ENCODE measurements at places on chromosomes 6 and 20. TPM values are rescaled to one million over a fixed set of nuclear protein-coding genes. Genes with fewer than 3 reads are reported as not detected.

GRCh38 chr20:57686931-57687652 lies 22.7 kb downstream of the PMEPA1 start:
- DNase-seq, result no peak

GRCh38 chr6:166687879-166688205 lies 60.8 kb upstream of the RPS6KA2 start:
- DNase-seq, result no peak

DNA sequence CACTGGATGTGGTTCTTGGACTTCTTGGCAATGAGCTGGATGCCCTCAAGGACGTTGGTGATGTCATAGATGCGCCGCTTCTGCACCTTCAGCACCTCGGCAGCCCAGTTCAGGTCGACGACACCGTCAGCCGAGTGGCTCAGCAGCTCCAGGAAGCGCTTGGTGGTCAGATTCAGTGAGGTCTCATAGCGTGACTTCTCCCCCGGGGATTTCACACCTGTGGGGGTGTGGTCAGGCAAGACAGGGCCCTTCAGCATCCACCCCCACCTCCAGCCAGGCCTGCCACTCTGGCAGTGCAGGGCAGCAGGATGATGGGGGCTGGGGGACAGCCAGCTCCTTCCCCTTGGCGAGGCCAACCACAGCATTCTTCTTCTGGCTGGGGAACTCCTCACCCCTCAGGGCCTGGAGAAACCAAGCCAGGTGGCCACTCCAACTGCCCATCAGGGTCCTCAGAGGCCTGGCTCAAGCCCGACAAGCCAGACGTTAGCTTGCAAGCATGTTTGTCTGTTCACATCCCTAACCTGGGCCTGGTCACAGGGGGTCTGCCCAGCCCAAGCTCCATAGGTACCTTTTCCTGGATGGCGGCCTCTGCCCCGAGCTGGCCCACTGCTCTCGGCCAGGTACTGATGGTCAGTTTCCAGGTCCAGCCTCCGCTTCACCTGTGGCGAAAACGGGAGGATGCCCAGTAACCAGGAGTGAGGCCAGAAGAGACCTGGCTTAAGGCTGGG lies 5.7 kb upstream of the NECAB3 start:
- no peak for DNase-seq

Gene MCCD1
- total RNA-seq, result not detected

Gene CALHM6
- total RNA-seq, result not detected

- DNase-seq, result no peak
These were observed 191.7 kb downstream of the FOXC1 start for GRCh38 chr6:1801401-1801800.

Gene PRR18
- not detected for total RNA-seq

- no peak for DNase-seq
These were observed 30.6 kb upstream of the LY86 start for GRCh38 chr6:6557886-6558285.

- no peak for DNase-seq
These were observed 23.2 kb upstream of the UNC93A start for GRCh38 chr6:167267921-167268401.

DNA sequence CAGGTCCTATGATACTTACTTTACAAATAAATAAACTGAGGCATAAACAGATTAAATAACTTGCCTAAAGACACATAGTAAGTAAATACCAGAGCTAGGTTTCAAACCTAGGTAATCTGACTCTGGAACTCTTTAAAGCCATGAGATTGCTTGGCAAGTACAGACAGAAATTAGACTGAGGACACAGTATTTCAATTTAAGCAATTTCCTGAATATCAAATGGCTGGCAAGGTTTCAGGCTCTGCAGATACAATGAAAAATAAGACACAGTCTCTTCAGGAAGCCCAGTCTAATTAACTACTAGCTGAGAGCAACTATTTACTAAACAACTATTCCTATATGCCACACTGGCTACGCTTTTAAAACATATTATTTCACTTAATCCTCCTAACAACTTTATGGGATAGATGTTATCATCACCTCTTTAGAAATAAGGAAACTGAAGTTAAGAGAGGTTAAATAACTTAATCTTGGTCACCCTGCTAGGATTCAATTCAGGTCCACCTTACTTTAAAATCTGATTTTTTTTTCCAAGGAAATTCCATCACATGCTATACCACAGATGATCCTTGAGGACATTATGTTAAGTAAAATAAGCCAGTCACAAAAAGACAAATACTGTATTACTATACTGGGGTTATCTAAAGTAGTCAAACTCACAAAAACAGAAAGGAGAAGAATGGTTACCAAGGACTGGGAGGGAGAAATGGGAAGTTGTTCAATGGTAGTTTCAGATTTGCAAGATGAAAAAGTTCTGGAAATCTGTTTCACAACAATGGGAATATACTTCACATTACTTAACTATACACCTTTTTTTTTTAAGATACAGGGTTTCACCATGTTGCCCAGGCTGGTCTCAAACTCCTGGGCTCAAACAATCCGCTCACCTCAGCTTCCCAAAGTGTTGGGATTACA lies 4.1 kb downstream of the TRPC4AP start:
- no peak for DNase-seq

GRCh38 chr6:20158676-20159075 lies 53.6 kb downstream of the MBOAT1 start:
- no peak for DNase-seq

DNA sequence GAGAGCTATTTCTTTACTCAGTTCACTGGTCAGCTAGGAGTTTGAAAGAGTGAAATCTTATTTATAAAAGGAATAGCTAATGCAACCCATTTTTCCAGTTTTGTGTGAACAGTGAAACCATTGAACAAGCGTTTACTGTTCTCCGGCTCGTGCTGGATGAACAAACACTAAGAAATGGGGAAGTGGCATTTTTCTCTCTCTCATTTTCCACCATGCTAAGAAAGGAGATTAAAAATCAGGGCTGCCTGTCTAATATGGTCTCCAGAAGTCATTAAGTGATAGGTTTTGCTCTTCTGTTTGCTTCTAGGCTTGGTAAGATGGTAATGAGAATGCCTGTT lies 774 bp upstream of the SFT2D1 start:
- no peak for DNase-seq

- DNase-seq, result no peak
These were observed 211.4 kb upstream of the ECI2 start for GRCh38 chr6:4346659-4347333.

Gene TSPYL4
- 18.0 TPM for total RNA-seq

- no peak for DNase-seq
These were observed 60.9 kb downstream of the FYN start for GRCh38 chr6:111812060-111813038.

GRCh38 chr6:38160831-38161230 lies 341.3 kb downstream of the ZFAND3 start:
- DNase-seq, result no peak

- DNase-seq, result no peak
These were observed 36.1 kb downstream of the SMPDL3A start for GRCh38 chr6:122825163-122825562.

GRCh38 chr6:134495890-134496248 lies 178.0 kb upstream of the SGK1 start:
- DNase-seq, result peak; percentile 21

- no peak for DNase-seq
These were observed 125.1 kb upstream of the LOC128125822 start for GRCh38 chr6:63447134-63447533.

DNA sequence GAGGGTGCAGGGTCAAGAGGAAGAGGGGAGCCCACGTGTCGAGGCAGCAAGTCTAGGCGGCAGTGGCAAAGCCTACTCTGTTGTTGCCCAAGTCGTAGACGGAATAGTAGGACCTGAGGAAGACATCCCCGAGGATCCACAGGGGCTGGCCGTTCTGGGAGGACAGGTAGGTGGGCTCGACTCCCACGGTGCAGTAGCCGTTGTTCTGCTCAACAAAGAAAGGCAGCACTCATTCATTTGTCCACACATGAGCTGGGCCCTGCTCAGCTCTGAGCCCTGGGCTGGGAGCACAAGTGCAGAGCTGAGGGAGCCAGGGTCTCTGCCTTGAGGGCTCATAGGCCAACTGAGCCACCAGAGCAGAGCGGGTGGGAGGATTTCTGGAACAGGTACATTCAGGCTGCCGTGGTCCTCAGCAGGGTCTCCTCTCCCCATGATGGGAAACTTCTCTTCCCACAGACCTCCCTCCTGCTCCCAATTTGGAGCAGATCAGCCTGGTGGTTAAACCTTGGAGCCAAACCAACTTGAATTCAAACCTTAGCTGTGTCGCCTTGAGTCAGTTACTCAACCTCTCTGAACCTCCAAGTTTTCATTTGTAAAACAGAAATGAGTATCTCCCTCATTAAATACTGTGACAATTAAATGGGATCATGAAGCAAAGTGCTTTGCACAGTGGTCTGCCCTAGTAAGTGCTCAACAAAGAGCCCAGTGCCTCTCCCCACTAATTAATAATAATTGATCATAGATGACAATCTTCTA lies 1.6 kb upstream of the TFEB start:
- DNase-seq, result no peak

Gene DACT2
- not detected for total RNA-seq

Gene RAET1G
- 1.3 TPM for total RNA-seq

DNA sequence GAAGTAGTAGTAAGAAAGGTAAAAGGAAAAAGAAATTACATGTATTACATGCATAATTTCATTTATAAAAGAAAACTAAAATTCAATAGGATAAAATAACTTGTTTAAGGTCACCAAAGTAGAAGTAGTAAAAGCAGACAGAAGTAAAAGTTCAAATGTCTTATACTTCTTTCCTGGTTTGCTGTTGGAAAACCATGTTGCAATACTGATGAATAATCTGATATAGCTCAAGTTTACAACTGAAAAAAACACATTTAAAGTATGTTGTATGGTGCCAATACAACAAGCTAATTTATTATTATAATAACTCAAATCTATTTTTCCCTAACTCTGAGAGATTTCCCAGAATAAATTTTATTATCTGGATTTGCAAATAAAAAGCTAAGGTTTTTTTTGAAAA lies 78.3 kb downstream of the PHIP start:
- DNase-seq, result peak; percentile 32

GRCh38 chr6:10441004-10441654 lies 26.3 kb upstream of the TFAP2A start:
- peak; percentile 84 for DNase-seq

Gene PHACTR1
- 0.43 TPM for total RNA-seq

DNA sequence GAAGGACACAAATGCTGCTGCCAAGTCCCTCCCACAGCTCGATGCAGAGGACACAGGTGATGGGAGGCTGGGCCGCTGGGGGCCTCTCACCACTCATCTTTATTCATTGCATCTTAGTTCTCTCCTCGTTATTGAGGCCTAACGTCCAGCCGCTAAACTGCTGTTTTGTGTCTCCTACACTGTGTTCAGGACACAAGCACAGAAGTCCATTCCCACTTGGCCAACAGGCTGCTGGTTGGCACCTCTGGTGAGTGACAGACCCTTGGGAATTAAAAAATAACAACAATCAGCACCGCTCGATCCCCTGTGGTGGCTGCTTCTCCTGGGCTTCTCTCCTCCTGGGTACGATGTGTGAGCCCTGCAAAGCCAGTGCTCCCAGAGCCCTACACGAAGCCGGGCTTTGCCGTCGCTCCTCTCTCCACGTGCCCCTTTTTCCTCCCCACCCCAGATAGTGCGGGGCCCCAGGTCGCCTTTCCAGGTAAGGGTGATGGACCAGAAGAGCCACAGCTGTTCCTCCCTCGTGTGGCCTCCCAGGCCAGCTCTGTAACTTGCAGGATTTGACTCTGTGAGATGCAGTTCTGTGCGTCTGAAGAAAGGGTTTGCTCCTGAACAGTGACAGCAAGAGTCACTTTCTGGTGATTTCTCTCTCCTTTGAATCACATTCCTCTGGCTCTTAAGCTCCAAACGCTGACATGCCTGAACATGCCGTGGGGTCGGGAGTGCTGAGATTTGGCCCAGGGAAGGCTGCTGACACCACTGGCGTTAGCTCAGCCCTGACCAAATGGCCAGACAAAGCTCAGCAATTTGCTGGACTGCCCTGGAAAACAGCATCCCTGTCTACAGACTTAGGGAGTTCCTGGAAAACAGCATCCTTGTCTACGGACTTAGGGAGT lies 59.3 kb downstream of the DLL1 start:
- no peak for DNase-seq

DNA sequence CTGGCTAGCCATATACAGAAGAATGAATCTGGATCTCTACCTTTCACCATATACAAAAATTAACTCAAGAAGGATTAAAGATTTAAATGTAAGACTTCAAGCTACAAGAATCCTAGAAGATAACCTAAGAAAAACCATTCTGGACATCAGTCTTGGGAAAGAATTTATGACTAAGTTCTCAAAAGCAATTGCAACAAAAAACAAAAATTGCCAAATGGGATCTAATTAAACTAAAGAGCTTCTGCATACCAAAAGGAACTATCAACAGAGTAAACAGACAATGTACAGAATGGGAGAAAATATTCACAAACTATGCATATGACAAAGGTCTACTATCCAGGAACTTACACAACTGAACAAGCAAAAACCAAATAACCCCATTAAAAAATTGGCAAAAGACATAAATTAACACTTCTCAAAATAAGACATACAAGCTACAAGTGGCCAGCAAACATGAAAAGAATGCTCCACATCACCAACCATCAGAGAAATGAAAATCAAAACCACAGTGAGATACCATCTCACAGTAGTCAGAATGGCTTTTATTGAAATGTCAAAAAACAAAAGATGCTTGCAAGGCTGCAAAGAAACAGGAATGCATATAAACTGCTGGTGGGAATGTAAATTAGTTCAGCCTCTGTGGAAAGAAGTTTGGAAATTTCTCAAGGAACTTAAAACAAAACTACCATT lies 66.8 kb upstream of the RSPO3 start:
- peak; percentile 86 for DNase-seq

Gene PSMB9
- 59.6 TPM for total RNA-seq

Gene TMC2
- total RNA-seq, result not detected

- DNase-seq, result no peak
These were observed 66.1 kb downstream of the FAM50B start for GRCh38 chr6:3915076-3915791.

Gene TXLNB
- 0.32 TPM for total RNA-seq

Gene MAP7
- 1.3 TPM for total RNA-seq

GRCh38 chr6:11878735-11879134 lies 100.1 kb upstream of the ADTRP start:
- DNase-seq, result no peak

Gene WFDC6
- total RNA-seq, result not detected

DNA sequence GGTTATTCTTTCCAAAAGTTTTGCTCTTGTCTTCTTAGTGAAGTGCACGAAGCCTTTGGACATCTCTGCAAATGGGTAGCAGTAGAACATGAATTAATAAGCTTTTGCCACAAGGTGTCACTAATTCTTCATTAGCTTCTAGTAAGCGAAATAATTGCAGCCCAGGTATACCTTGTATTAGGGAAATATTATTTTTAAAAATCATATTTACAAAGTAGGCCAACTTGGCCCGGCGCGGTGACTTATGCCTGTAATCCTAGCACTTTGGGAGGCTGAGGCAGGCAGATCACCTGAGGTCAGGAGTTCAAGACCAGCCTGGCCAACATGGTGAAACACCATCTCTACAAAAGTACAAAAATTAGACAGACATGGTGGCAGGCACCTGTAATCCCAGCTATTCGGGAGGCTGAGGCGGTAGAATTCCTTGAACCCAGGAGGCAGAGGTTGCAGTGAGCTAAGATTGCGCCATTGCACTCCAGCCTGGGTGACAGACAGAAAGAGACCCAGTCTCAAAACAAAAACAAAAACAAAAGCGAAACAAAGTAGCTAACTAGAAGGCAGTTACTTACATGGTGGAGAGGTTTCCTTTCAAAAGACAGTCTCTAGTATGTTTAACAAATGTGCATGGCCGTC lies 8.8 kb upstream of the RSPH3 start:
- DNase-seq, result peak; percentile 47

GRCh38 chr6:166908811-166909210 lies 47.5 kb downstream of the RNASET2 start:
- DNase-seq, result no peak

GRCh38 chr20:9483131-9483530 lies 31.3 kb upstream of the LAMP5 start:
- no peak for DNase-seq

Gene OR2B6
- total RNA-seq, result not detected

Gene UBD
- total RNA-seq, result not detected

Gene PEX6
- total RNA-seq, result 41.0 TPM

Gene RAMACL
- total RNA-seq, result 0.43 TPM

All from fibroblast of villous mesenchyme (primary cell).